Stimulated activated CD4-positive, alpha-beta T cell treated with anti-CD3 and anti-CD28 coated beads, Interleukin-15, amount 100 ng/mL, for 48 hours (primary cell): ENCODE measurements at places on chromosomes 16 and 17.
A peak's percentile ranks its signal among the peaks of the same experiment; 100 is the strongest.

DNA sequence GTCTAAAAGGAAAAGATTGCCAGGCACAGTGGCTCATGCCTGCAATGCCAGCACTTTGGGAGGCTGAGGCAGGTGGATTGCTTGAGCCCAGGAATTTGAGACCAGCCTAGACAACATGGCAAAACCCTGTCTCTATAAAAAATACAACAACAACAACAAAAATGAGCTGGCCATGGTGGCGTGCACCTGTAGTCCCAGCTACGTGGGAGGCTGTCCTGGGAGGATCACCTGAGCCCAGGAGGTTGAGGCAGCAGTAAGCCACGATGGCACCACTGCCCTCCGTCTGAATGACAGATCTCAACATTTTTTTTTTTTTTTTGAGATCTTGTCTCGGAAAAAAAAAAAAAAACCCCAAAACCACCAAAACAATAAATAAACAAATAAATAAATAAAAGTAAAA is 28.1 kb upstream of the ATP2A3 start:
- no peak for DNase-seq

DNA sequence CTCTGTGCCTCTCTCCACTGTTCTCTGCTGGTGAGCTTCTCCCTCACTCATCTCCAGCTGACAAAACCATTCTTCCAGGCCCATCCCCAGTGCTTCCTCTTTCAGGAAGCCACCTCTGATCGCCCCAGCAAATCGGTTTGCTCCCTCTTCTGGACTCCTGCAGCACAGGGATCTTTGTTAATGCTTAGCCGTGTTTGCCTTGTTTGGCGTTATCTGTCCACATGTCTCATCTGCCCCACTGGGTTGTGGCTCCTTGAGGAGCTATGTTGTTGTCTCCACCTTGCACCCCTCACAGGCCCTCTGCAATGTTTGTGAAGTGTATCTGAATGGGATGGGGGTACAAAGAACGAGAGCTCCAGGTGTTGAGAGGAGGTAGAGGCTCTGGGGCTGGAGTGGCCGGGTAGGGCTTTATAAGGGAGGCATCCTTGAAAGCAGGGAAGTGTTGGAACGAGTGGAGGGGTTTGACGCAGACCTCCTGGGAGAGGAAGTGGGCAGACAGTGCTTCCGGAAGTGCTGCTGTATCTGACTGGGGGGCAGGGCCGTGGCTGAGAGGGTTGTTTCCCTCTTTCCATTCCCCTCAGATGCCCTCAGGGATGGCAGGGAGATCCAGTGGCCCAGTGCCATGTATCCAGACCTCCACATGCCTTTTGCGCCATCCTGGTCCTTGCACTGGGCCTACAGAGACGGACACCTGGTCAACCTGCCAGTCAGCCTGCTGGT is 27.8 kb downstream of the CASKIN2 start:
- peak; percentile 9 for DNase-seq

GRCh38 chr17:74649909-74650308 is 26.4 kb upstream of the CD300E start:
- DNase-seq = no peak

DNA sequence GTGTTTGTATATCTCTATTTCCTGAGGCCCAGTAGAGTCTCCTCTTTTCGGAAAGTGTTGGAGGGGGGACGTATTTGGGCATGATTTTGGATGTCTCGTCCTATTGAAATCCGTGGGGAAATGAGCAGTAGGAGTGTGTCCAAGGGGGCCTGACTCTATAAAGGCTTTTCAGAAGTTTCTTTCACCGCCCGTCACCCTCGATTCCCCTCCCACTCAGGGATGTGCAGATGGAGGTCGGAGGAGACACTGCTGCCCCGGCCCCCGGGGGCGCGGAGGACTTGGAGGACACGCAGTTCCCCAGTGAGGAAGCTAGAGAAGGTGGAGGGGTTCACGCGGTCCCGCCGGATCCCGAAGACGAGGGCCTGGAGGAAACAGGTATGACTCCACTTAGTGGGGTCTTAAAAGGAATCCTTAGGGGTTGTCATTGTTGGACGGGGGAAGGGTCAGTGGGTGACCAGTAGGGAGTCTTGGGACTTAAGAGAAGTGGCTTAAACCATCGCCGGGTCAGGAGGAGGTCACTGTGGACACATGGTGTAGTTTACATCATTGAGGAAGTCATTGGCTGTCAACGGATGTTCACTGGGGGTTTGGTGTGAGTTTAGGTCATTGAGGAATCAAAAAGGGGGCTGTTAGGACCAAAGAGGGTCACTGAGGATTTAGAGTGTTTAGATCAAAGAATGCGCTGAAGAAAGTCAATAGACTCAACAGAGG is 424 bp downstream of the MON1B start:
- DNase-seq = no peak

GRCh38 chr17:80263253-80264204 is 2.9 kb downstream of the RNF213 start:
- DNase-seq = peak; percentile 86

DNA sequence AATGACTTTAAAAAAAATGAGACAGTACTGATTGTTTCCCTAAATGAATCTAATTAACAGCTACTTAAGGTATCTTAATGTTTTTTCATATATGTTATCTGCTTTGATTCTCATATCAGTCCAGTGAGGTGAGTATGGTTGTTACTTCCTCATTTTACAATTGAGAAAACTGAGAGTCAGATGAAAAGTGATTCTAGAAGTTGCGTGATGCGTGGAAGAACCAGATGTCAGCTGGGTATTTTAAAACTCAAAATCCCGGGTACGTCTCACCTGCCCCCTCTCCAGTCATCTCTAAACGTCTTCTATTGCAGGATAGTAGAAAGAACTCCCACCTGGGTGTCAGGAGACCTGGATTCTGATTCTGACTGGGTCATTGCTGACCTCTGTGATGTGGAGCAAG is 89.2 kb downstream of the MAP2K6 start:
- no peak for DNase-seq

- DNase-seq = no peak
Observed at GRCh38 chr16:89174877-89175276, 3.3 kb downstream of the CDH15 start.

DNA sequence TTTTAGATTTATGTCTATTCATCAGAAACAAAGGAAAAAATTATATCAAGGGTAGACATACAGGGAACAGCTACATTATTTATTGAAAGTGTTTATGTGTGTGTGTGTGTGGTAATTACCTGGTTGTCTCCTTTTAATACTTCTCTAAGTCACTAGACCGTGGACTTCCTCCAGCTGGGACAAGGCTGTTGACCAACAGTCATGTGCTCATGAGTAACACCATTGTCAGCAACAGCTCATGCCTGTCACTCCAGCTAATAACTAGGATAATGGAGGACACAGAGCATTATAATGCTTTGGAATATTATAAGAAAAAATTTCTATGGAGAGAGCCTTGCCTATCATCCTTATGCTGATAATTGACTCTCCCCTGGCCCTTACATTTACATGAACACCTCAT is 125.3 kb upstream of the SALL1 start:
- DNase-seq = no peak

GRCh38 chr16:88524274-88524972 is 45.8 kb upstream of the ZC3H18 start:
- DNase-seq = no peak

GRCh38 chr16:22355487-22355908 is 18.9 kb downstream of the CDR2 start:
- DNase-seq = no peak

DNA sequence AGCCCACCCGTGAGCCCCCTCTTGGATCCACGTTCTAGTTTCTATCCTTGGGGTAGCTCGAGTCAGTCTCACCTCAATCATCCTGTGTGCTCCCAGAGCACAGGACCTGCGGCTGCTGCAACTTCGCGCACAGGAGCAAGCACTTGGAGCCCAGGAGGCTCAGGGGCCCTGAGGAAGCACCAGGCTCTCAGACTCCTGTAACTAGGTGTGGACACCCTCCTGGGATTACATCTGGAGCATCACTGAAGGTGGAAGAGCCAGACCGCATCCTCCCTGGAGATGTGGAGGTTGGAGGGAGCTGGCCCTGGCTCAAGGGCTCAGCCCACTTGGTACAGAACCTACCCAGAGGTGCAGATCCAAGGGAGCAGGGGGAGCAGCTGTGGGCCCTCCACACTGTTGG is 2.7 kb downstream of the HBQ1 start:
- no peak for DNase-seq

- no peak for DNase-seq
Observed at GRCh38 chr16:27564224-27564623, 14.3 kb downstream of the KATNIP start.

DNA sequence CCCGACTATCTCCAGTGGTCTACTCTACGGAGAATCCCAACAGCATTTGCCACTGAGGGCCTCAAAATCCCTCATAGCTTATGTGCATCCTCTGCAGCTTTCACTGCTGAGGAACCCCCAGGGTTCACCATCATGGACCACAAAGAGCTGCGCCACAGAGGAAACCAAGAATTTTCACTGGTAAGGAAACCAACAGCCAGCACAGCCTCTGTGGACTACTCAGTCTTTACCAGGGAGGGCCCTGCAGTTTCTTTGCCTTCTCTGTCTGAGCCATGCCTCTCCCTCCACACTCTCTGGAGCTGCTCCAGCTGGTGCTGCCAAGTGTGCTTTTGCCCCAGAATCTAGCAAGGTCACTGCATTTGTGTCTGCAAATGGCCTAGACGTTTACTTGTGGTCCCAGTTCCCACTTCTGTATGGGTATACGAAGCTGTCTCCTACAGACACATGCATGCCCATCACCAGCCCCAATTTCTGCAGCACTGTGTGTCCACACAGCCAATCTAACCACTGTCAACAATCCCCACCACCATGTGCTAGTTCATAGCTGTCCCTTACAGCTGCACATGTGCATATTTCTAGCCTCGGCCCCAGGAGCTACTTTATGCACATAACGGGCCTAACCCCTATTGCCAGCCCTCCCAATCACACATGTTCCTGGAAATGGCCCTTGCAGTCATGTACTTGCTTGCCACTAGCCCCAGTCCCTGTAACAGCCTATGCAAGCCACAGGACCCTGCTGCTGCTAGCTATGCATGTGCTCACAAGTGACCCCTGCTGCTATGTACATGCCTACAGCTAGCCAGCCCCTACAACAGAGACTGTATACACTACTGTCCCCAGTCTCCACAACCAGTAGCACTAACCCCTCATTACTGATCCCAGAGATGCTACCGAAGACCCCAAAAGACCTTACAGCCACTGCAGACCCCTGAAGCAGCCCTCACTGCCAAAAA is 1437.4 kb downstream of the CDH11 start:
- no peak for DNase-seq

- DNase-seq = no peak
Observed at GRCh38 chr17:34883106-34884000, 77.9 kb downstream of the CCT6B start.

GRCh38 chr17:64688481-64688880 is 26.4 kb upstream of the SMURF2 start:
- DNase-seq = no peak

- DNase-seq = no peak
Observed at GRCh38 chr17:73910206-73910605, 266.0 kb upstream of the SDK2 start.

GRCh38 chr16:24232936-24233335 is 23.2 kb upstream of the CACNG3 start:
- no peak for DNase-seq

DNA sequence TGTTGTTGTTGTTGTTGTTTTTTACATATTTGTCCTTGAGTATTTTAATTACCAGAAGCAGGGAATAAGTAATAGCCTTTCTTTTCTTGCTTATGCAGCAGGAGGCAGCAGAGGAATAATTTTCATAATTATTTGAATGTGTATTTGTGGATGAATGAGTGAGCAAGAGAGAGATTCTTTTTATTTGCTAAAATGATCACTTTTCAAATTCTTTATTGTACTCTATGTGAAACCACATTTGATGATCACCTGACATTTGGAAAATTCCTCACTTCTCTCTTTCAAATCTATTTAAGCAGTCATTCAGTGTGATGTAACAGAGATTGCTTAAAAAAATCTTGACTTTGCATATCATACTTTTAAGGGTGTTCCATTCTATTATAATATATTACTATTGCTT is 223.6 kb downstream of the BCAS3 start:
- no peak for DNase-seq

GRCh38 chr17:27469256-27469655 is 13.0 kb downstream of the KSR1 start:
- DNase-seq = no peak

- DNase-seq = no peak
Observed at GRCh38 chr16:23206986-23207385, 24.4 kb downstream of the SCNN1G start.

DNA sequence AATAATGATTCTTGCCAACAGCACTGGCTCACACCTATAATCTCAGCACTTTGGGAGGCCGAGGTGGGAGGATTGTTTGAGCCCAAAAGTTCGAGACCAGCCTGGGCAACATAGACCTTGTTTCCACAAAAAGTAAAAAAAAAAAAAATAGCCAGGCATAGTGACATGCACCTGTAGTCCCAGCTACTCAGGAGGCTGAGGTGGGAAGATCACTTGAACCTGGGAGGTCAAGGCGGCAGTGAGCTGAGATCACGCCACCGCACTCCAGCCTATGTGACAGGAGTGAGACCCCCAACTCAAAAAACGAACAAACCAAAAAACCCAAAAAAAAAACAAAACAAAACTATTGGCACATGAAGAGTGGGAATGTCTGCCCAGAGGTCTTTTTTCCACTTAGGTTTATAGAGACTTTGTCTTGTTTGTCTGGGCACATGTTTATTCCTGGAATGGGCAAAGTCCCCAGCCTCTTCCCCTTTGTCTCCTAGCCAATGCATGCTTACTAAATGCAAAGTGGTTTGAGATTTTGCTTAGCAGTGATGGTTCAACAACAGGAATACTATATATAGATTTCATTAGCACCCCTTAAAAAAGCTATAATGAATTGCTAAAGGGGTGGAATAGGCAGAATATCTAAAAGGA is 25.9 kb downstream of the NMT1 start:
- DNase-seq = no peak

DNA sequence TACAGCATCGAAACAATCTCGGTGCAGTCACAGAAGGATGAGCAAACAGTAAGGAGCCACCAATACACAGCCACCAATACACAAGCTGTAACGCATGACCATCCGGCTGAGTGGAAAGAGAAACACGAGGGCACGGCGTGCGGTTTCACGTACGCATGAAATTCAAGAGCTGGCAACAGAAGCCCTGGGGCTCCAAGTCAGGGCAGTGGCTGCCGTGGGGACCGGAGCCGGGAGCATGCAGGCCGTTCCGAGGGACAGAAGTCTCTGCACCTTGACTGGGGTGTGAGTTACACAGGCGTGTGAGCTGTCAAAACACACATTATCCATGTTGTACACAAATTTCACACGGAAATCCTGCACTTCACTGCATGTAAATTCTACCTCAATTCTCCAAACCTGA is 50.6 kb upstream of the METRNL start:
- DNase-seq = no peak
